ENCODE measurements at places on chromosomes 1 and 21.

GRCh38 chr1:230356869-230357794 is 69.0 kb downstream of the PGBD5 start:
- DNase-seq, result no peak

DNA sequence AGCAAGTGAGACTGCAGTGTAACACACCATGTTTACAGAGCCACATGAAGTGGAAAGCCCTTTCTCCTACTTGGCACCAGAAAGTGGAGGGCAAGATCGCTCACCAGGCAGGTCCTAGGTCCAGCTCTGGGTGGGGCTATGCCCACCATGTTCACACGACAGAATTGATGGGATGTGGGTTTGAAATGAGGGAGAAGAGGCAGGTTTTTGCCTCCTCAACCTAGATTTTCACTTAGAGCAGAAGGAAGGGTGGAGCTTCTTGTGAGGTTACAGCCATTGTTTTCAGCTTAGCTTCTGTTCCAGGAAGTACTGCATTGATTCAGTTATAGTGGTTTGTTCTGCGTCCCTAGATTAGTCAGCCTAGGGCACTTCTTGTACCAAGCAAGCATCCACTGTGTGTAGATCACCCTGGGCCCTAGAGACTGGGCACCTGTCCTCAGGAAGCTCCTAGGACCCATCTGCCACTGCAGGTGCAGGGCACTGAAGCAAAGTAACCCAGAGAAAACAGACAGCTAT is 2.3 kb downstream of the CD53 start:
- DNase-seq, result peak; percentile 56

DNA sequence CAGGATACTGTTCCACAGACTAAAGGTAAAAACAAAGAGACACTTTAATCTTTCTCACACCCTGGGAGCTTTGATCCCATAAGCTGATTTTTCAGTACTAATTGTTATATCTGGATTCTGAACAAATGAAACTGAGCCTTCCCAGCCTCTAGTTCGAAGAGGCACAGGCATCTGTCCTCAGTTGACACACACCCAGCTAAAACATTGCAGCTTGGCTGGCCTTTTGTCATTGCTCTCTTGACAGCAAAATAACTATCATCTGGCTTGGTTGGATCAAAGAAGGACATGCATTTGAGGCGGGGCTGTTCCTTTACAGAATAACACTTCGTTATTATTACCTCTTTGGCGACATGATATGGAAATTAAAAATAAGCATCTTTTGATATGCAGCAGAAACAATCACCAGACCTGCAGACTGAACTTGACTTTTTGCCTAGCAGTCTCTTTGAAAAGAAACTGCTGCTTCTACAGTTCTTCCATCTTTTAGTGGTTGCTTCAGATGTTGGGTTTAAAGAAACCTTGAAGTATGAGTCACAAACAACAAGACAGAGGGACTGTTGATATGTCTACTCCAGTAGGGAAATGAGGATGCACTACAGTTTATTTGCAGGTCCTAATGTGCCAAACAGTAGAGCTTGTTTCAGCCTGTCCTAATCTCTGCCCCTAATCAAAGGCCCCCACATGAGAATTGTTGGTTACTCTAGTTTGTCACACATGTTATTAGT is 166.5 kb downstream of the TPR start:
- no peak for DNase-seq

DNA sequence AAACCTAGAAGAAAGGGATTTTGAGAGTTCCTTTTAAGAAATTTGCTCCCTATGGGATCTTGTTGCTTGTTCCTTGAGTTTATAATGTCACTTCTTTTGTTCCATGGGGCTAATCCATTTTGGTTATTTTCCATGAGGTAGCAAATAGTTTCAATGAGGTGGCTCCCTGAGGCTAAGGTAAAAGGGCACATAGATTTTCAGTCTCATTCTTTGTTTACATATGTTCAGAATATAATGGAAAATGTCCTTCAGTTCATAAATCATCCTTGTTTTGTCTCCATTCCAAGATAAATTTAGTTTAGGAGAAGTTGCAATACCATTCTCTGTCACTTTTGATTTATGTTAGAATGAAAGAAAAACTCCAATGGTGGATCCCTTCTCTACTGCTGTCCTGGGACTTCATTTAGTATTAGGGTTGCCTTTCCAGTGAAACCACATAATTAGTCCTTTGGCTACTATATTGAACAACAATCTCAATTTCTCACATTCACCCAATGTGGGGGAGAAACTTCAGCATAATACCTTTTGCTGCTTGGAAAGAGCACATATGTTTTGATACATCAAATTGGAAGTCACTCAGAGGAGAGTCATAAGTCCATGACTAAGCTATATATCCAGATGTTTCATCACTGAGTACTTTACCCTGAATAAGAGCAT is 80.9 kb upstream of the ADAMTS5 start:
- DNase-seq, result no peak

GRCh38 chr1:225451340-225451739 is 23.5 kb upstream of the LBR start:
- no peak for DNase-seq

DNA sequence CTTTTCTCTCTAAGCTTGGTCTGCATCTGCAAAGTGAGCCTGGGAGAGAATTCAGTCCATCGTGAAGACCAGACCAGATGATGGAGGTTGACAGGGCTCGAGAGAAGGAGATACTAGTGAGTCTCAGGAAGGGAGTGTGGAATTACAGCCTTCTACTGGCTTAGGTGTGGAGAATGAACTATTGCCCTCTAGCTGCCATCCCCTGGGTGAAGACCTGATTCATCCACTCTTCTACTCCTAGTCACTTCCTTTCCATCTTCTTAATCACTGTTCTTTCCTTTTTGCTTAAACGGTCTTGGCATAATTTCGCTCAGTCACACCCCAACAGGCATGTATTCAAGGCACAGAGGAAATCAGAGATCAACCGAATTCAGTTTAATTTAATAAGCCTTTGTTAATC is 34.0 kb upstream of the HSD17B7 start:
- DNase-seq, result no peak

- DNase-seq, result peak; percentile 54
Measured at GRCh38 chr1:150563340-150564038, 14.3 kb downstream of the ADAMTSL4 start.

GRCh38 chr21:32520875-32521735 is 64.2 kb downstream of the TCP10L start:
- no peak for DNase-seq

GRCh38 chr1:91503332-91503900 is 2.8 kb downstream of the CDC7 start:
- DNase-seq, result no peak

- DNase-seq, result no peak
Measured at GRCh38 chr1:44801491-44802305, 1.5 kb downstream of the PLK3 start.

DNA sequence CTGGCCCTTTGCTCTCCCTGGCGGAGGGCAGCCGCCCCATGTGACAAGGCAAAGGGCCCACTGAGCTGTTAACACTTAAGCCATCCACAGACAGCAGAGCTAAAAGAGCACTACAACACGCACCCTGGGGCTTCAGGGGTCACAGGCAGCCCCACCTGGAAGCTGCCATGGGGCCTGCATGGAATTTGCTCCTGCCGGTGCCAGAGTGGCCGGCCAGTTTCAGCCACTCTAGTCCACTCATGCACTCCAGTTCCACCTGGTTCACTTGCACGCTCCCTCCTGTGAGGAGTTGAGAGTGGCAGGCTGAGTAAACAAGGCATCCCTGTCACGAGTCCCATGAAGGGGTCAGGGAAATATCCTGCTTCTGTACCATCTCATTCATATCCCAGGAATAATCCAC is 55.3 kb downstream of the RIMS3 start:
- no peak for DNase-seq

DNA sequence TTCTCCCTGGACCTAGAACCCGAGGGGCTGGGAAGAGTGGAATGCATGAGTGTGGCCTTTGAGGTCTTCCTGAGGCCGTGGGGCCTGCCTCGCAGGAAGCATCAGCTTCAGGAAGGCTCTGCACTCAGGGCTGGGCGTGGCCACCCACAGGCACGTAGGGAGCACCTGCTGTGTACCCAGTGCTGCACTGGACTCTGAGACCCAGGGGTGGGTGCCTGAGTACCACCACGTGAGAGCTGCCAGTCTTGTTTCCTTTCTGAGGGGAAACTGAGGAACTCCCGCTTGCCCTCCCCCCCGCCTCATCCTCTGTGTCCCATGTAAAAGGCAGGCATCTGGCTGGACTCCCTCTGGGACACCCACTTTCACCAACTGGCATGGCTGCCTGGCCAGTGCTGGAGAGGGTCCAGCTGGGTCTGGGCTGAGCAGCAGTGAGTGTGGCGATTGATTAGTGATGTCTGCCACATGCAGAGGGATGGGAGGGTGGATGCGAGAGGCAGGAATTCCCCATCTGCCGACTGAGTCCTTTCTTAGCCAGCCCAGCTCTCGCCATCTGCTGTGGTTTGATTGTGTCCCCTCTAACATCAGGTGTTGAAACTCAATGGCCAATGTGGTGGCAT is 30.2 kb upstream of the TTC34 start:
- DNase-seq, result no peak

- DNase-seq, result no peak
Measured at GRCh38 chr1:203628201-203629015, 1.8 kb downstream of the ATP2B4 start.

DNA sequence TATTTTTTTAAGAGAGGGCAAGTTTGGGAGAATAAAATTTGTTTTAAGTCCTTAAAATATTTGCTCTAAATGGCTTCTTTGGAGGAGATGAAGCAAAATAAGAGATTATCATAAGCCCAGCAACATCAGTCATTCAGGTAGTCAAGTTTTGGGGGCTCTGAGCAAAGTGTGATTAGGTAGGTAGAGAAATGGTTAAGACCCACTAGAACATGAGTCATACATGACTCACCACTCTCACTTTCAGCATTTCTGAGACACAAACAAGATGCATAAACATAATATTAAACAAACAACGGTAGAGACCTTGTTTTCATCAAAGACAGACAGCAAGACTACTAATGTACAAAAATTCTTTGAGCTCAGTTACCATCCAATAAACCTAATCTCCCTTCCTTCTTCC is 272.2 kb downstream of the LMO4 start:
- DNase-seq, result no peak

- no peak for DNase-seq
Measured at GRCh38 chr21:19921211-19921610, 1077.0 kb upstream of the NCAM2 start.

DNA sequence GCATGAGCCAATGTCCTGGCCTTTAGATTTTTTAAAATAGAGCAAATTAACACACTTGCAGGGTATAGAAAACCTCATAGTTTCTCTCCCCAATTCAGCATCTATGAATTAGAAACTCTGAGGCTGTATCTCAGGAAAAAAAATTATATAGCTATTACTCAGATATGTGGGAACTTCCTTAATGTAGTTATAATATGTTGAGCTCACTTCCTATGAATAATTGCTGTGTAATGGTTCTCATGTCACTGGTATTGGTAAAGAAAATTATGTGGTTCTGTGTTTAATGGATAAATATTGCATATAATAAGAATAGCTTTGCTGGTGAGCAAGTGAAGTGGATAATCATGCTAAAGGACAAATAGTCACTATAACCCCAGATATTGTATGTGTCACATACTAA is 2019.8 kb downstream of the NCAM2 start:
- DNase-seq, result no peak

GRCh38 chr1:235074523-235075047 is 54.1 kb downstream of the TOMM20 start:
- DNase-seq, result peak; percentile 77

DNA sequence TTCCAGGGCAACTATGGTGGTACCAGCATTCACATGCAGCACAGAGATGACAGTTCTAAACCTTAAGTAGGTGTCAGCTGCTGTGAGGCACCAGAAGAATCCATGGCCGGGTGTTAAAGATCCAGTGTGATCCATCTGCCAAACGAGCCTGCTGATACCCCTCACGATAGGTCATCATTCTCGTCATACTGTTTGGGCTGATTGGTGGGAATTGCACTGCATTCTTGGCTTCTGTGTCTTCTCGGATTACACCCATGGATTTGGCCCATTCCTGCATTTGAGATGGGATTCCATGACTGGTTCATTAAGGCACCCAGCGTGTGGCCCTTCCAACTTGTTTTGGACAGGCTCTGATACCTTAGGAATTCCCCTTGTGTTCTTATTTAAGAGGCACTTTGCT is 55.2 kb downstream of the ST6GALNAC3 start:
- DNase-seq, result no peak

DNA sequence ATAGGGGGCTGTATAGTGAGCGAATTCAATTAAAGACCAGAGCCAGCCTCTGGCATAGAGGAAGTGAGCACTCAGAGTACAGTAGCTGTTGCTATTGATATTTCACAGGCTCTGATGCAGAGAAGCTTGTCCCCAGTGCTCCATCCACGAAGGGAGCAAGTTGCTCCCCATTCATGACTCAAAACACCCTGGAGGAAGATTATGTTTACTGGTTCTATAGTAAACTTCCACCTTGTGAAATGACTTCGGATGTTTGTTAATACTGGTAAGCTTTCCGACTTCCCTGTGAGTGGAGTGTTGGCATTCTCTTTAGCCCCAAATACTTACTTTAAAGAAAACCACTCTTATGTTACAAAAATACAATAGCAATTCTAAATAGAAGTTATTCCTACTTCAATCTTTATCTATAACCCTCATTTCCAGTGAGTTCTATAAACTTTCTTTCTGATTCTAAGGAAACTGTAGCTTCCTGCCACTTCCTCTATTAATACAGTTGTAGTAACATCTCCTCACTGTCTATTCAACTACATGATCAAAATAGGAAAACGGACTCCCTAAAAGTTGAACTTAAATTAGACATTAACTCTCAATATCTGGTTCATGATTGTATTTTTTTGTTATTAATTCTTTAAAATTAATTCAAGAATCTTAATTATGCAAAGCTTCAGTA is 46.4 kb downstream of the ZNF281 start:
- DNase-seq, result no peak

DNA sequence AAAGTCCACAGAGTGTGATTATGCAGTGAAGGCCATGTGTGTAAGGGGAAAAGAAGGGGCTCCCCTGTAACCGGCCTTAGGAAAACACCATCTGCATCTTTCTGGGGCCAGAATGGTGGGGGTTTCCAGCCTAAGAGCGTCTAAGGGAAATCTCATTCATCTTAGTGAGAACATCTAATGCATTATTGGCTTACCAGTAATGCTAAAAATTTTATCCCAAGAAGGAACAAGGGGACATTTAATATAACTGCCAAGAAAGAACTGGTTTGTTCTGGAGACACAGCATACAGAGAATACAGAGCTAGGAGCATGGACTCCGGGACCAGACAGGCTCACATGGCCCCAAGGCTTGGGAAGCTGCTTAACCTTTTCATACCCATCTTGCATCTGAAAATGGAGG is 58.3 kb upstream of the DSCAM start:
- no peak for DNase-seq

- peak; percentile 3 for DNase-seq
Measured at GRCh38 chr1:22831729-22832413, 121.2 kb downstream of the EPHB2 start.

- peak; percentile 17 for DNase-seq
Measured at GRCh38 chr1:241985787-241986186, 13.1 kb downstream of the MAP1LC3C start.

DNA sequence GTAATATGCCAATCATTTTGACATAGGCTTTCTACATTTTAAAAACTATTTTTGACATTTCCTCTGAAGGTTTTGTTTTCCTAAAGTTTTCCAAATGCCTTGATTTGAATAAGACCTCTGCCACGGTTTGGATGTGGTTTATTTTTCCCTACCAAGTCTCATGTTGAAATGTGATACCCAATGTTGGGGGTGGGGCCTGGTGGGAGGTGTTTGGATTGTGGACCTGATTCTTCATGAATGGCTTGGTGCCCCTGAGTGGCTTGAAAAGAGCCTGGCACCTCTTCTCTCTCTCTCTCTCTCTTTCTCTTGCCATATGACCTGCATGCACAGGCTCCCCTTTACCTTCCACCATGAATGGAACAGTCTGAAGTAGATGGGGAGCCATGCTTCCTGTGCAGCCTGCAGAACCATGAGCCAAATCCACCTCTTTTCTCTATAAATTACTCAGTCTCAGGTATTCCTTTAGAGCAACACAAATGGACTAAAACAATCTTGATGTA is 14.8 kb downstream of the MMEL1 start:
- DNase-seq, result no peak
